ENCODE measurements at places on chromosomes 5 and 9. TPM values are rescaled to one million over a fixed set of nuclear protein-coding genes. Genes with fewer than 3 reads are reported as not detected.

GRCh38 chr9:133886563-133887501 lies 105.3 kb downstream of the VAV2 start:
- no peak for DNase-seq

DNA sequence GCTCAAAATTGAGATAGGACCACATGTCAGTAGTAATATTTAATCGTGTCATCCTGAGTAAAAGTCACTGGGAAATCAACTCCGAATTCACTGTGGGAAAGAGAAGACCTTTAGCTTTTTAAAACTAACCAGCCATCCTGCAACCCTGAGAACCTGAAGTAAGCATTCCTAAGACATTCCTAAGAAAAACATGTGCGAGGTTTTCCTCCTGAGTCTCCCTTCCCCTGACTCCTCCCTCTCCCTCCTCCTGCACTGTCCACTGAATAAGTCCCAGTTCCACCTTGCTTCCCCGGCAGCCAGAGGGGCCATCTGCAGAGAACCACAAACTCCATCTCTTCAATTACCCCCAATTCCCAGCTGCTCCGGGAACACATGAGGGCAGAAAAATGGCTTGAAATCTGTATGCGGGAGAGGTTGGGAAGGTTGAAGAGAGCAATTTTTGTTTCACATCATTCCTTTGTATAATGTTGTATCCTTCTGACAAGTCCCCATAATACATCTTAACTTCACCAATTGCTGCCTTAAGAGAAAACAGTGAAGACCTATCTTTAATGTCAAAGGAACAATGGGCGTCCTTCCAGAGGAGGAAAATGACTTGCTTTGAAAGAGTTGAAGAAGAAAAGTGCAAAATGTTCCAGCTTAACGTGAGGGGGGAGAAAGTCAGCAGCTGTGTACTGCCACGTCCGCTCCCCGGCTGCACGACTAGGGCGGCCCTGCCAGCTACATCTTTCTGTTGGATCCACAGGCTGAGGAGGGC lies 186.3 kb downstream of the ZNF462 start:
- DNase-seq = no peak

- no peak for DNase-seq
Measured at GRCh38 chr5:21654556-21654955, 1198.6 kb downstream of the CDH12 start.

GRCh38 chr5:146883511-146883910 lies 5.0 kb upstream of the PPP2R2B start:
- no peak for DNase-seq

- DNase-seq = peak; percentile 76
Measured at GRCh38 chr5:159341906-159342310, 11.6 kb upstream of the IL12B start.

GRCh38 chr5:172640822-172641358 lies at the start of gene NEURL1B:
Gene NEURL1B (plus strand): TSS chr5:172641263. CDS start chr5:172641407, 144 bp downstream.
- no peak for DNase-seq

GRCh38 chr5:66306105-66306843 lies 162.2 kb downstream of the SREK1 start:
- DNase-seq = peak; percentile 83

GRCh38 chr9:20659474-20659967 lies 24.5 kb upstream of the FOCAD start:
- no peak for DNase-seq

PDZD2 gene
- under 0.01 TPM for total RNA-seq

ANKRD55 gene
- not detected for total RNA-seq

FOXD4L5 gene
- total RNA-seq = under 0.01 TPM

RORB gene
- 22.0 TPM for total RNA-seq

DNAH5 gene
- under 0.01 TPM for total RNA-seq

SOWAHA gene
- not detected for total RNA-seq

FAM163B gene
- total RNA-seq = not detected

OTULINL gene
- total RNA-seq = 0.33 TPM

Data from fibroblast of the aortic adventitia (primary cell).